T-cell (primary cell): ENCODE measurements at places on chromosomes 6 and 20. TPM values are rescaled to one million over a fixed set of nuclear protein-coding genes. Genes with fewer than 3 reads are reported as not detected.

GRCh38 chr6:18507561-18507960, 120.4 kb downstream of the RNF144B start:
- no peak for DNase-seq

DNA sequence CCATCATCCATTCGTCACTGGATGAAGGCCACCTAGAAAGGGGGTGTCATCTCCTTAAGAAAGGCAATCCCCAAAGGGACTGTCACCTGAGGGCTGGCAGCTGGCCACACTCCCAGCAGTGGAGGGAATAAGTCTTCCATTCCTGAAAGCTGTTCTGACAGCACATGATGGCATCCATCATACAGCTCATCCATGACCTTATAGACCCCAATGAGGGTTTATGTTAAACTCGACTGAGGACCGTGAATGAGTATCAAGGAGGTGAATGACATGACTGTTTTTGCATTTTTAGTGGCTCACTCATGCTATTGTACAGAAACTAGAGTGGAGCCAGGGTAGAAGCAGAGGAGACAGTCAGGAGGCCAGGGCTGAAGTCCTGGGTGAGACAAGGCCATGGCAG, 203.1 kb upstream of the CNR1 start:
- DNase-seq: no peak

DNA sequence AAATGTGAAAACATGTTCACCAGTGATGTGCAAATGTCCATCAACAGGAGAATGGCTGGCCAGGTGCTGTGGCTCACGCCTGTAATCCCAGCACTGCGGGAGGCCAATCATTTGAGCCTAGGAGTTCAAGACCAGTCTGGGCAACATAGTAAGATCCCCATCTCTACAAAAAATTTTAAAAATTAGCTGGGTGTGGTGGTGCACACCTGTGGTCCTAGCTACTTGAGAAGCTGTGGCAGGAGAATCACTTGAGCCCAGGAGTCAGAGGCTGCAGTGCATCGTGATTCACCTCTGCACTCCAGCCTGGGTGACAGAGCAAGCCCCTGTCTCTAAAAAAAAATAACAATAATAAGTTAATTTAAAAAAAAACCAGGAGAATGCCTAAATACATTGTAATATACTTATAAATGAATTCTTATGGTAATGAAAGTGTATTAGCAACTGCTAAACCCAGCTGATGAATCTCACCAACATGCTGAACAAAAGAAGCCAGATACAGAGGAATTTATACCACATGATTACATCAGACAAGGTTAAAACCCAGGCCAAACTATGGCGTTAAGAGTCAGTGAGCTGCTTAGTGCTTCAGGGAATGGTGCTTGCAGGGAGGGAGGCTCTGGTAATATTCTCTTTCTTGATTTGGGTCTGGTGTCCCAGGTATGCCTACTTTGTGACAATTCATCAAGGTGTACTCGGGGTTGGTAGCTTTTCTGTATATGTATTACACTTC, 36.4 kb downstream of the RPP40 start:
- no peak for DNase-seq

DNA sequence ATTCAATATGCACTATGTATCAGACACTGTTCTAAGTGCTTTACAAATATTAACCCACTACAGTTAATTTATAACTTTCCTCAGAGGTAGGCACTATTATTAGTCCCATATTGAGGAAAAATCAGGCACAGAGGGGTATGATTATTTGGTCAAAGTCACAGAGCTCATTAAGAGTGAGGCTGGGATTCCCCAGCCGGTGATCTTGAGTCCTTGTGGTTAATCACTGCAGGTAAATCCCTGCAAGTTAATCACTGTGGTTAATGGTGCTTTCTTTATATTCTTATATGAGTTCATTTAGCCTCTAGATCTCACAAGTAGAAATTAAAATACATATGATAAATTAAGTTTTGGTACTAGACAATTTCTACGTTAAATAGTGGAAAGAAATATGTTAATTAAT, 9.2 kb downstream of the CRYBG1 start:
- DNase-seq: no peak

- no peak for DNase-seq
Measured at GRCh38 chr6:154164397-154164796, 125.4 kb downstream of the OPRM1 start.

- DNase-seq: no peak
Measured at GRCh38 chr6:437037-437392, 45.5 kb downstream of the IRF4 start.

GRCh38 chr6:129191235-129191634, 308.3 kb downstream of the LAMA2 start:
- DNase-seq: no peak

DNA sequence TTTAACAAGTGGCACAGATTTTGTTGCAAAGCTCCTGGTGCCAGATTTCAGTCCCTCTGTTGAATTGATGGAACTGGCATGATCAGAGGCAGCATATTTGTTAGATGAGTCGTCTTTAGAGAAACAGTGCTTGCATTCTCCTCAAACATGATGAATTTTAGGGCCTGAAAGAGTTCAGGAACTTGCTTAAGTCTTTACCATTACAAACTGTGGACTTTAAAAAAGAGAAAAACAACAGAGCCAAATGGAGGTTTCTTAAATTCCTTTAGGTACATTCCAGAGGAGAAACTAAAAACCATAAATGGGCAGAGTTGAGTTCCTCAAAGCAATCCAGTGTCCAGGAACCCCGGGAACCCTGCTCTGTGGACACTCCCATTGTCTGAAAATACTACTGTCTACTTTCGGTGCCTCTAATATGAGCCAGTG, 2.5 kb downstream of the GTF2H5 start:
- no peak for DNase-seq

DNA sequence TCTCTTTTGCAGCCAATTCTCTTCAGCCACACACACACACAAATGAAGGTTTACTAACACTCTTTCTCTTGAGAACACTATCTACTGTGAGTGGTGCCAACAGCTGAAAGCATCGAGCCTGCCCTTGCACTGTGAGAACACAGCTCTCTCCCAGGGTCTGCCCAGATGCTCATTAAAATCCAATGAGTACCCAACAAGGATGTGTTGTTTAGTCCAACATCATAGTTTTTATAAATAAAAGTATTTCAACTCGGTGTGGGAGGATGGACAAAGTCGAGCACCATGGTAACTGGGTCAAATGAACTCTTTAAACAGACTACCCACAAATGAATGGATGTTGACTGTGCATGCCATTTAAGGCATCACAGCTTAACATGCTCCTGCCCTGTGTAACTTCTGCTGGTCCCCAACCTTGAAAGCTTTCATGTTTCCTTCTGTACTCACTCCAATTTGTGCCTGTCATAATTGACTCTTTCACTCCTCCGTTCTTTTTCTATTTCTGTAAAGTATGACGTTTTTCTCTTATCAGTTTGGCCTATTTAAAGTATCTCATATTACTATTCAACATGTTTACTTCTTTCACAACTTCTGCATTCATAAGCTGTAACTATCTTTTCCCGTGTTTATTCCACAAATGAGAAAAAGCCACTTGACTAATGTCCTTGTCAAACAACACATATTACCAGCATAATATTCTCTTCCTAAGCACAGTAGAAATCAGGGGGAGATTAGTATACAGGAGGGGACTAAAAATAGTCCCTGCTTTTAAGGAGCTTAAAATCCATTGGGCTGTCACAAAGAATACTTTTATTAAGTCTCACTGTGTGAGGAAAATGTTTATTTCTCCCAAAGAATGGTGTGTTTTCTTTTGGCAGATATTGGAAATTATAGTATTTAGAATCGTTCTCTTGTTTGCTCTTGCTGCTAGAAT, 215.4 kb downstream of the RFPL4B start:
- DNase-seq: no peak

DNA sequence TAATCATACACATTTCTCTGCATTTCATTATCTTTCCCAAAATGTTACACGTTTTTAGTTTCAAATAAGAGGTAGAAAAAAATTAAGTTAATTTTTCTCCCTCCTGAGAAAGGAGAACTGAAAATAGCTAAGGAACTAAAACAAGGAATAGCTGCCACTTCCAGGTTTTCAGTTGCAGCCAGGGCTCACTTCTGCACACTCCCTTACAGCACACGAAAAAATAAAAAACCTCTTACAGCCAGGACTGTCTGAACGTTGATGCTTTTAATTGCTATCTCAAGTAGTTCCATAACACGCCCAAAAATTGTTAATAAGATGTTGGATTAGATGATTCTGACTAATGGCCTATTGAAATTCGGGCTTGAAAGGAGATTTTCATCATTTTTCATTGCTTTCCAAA, 153.7 kb upstream of the THBS2 start:
- no peak for DNase-seq

- DNase-seq: no peak
Measured at GRCh38 chr20:5748246-5748645, 2.0 kb upstream of the SHLD1 start.

GRCh38 chr6:138410972-138411880, 7.2 kb downstream of the HEBP2 start:
- DNase-seq: no peak

DNA sequence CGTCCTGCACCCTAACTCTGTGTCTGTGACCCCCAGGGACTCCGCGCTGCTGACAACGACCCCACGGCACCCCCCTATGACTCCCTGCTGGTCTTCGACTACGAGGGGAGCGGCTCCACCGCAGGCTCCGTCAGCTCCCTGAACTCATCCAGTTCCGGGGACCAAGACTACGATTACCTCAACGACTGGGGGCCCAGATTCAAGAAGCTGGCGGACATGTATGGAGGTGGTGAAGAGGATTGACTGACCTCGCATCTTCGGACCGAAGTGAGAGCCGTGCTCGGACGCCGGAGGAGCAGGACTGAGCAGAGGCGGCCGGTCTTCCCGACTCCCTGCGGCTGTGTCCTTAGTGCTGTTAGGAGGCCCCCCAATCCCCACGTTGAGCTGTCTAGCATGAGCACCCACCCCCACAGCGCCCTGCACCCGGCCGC, 129.0 kb downstream of the TAF4 start:
- no peak for DNase-seq

DNA sequence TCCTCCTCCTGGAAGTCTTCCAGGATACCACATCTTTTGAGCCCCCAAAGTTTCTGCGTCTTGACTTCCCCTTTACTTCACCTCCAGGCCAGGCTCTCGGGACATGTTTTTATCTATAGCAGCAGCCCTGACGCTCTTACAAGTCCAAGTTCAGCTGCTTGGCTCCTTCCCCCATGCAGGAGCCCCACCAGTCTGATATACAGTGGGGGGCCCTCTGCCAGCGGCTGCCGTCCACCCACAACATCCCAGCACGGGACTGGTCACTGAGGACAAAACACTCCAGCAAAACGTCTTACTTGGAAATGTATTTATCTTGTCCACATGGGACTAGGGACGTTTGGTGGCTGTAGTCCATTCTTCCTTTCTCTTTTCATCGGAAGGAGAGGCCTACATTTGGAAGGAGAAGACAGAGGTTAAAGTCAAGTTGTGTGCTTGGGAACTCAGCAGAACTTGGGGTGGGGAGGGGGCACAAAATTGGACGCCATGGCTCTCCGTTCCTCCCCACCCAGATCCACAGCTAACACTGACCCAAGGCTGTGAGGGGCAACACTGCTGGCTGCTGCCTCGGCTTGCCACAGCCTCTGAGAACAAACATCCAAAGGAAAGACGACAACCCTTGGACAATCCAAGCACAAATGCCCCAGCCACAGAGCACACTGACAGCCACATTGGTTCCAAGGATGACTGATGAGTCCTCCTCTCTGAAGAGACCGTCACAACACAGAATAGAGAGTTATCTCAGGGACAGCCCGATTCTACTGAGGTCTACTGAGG, 79.2 kb downstream of the PRND start:
- DNase-seq: no peak

GRCh38 chr6:47701363-47701762, 3.0 kb downstream of the ADGRF4 start:
- no peak for DNase-seq

DNA sequence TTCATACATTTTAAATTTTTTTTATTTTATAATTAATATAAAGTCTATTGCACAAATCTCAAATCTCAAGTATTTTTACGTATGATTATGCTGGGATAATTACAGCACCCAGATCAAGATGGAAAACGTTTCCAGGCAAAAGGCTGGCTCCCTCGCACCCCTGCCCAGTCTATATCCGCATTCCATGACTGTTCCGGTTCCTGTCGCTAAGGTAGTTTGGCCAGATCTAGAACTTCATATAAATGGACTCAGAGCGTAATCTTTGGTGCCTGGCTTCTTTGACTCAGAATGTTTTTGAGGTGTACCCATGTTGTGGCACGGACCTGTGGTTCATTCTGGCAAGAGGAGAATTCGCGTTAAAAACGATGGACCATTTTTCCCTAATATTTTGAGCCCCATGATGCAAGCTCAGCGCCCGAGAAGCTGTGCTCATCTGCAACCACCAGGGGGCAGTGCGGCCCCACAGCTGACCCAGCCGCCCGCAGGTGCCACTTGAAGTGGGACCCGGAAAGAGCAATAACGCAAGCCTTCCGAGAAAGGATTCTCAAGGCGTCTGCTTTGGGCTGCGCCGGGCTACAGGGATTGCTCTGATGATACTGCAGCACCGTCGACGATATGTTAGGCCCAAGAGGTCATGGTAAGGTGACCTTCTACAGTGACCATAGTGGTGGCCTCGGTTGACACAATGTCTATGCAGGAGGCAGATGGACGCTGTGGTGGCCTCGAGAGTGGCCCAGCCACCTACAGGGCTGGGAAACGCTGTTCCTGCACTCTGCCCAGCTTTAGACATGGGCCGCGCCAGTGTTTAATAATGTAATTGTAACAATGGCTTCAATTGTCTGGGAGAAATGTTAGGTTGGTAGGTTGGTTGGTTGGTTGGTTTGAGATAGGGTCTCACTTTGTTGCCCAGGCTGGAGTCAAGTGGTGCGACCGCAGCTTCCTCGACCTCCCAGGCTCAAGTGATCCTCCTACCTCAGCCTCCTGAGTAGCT, 160.1 kb downstream of the ZMYND8 start:
- DNase-seq: peak; percentile 22

GRCh38 chr6:157721426-157721825, 101.6 kb upstream of the SNX9 start:
- DNase-seq: no peak

DNA sequence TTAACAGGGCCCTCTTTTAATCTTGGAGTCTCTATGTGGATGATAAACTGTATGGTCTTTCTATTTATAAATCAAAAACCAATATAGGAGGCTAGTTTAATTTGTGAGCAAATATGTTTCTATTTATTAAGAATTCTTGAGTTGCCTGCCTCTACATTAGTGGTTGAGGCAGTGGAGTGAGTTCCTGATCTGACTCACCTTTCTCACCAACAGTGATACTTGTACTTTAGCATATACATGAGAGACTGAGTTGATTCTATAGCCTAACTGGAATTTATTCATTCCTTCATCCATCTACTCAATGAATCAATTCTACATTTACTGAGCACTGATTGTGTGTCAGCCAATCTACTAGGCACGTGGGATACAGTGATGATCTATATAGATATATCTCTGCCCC, 126.9 kb downstream of the TRMT11 start:
- DNase-seq: no peak

GRCh38 chr6:33620856-33621710, at the start of gene ITPR3:
ITPR3 (plus strand) TSS chr6:33621322; CDS start chr6:33621603, 281 bp downstream.
- peak; percentile 74 for DNase-seq

GRCh38 chr6:135270676-135271536, 89.8 kb downstream of the MYB start:
- DNase-seq: no peak

MYCT1 gene
- total RNA-seq: 0.26 TPM

PGBD1 gene
- total RNA-seq: 1.2 TPM

ANGPT4 gene
- total RNA-seq: not detected

GPSM3 gene
- total RNA-seq: 311 TPM

HLA-DPB1 gene
- 41.2 TPM for total RNA-seq

WASF1 gene
- 0.23 TPM for total RNA-seq

OR2B6 gene
- not detected for total RNA-seq

PRICKLE4 gene
- 0.60 TPM for total RNA-seq

CEP162 gene
- 9.1 TPM for total RNA-seq
